B cell (primary cell): ENCODE measurements at places on chromosomes 4 and X. TPM values are rescaled to one million over a fixed set of nuclear protein-coding genes. Genes with fewer than 3 reads are reported as not detected.
A peak's percentile ranks its signal among the peaks of the same experiment; 100 is the strongest.

POU4F2 gene
- not detected in 2 replicates for total RNA-seq

- no peaks in the 10 kb centered on the region for H3K36me3 ChIP-seq
- no peaks in the 10 kb centered on the region for H3K4me1 ChIP-seq
- no peak overlapping the region for H3K4me3 ChIP-seq
- DNase-seq, result no peak
Measured at GRCh38 chr4:5996641-5997040, 21.6 kb downstream of the C4orf50 start.

- H3K4me3 ChIP-seq, result no peak overlapping the region
- H3K36me3 ChIP-seq, result no peaks in the 10 kb centered on the region
- H3K27me3 ChIP-seq, result no peaks in the 10 kb centered on the region
- DNase-seq, result no peak
Measured at GRCh38 chr4:18733961-18734360, 712.4 kb upstream of the LCORL start.

DNA sequence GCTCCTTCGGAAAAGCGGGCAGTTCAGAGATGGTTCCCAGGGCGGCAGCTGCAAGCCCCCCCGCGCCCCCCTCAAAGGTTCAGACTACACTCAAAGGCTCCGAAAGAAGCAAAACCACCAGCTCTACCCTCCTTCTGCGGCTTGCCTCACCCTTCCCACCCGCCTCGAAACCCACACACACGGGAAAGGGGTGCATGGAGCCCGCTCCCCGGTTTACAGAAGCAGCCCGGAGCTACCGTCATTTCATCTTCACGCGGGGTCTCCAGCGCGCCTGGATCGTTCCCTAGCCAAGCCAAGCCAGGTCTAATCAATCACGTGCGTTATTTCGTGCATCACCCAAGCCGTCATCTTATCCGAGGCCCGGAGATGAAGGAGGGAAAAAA lies 1.2 kb downstream of the NLGN4X start:
- DNase-seq, result no peak
- no peaks in the 10 kb centered on the region for H3K36me3 ChIP-seq
- H3K4me3 ChIP-seq, result no peak overlapping the region
- H3K4me1 ChIP-seq, result no peaks in the 10 kb centered on the region
- no peaks in the 10 kb centered on the region for H3K27me3 ChIP-seq
- no peak overlapping the region for H3K27ac ChIP-seq

SLC25A5 gene
- 142 and 145 TPM in 2 replicates for total RNA-seq

PGAM4 gene
- not detected in 2 replicates for total RNA-seq

BEND4 gene
- 18.6 and 20.4 TPM in 2 replicates for total RNA-seq

- no peaks in the 10 kb centered on the region for H3K4me1 ChIP-seq
- no peaks in the 10 kb centered on the region for H3K36me3 ChIP-seq
- no peak overlapping the region for H3K27ac ChIP-seq
- peak; percentile 65 for DNase-seq
- no peak overlapping the region for H3K4me3 ChIP-seq
- H3K27me3 ChIP-seq, result no peaks in the 10 kb centered on the region
Measured at GRCh38 chr4:17817027-17817426, 6.2 kb downstream of the NCAPG start.

PDE6B gene
- 15.1 and 20.0 TPM in 2 replicates for total RNA-seq

DNA sequence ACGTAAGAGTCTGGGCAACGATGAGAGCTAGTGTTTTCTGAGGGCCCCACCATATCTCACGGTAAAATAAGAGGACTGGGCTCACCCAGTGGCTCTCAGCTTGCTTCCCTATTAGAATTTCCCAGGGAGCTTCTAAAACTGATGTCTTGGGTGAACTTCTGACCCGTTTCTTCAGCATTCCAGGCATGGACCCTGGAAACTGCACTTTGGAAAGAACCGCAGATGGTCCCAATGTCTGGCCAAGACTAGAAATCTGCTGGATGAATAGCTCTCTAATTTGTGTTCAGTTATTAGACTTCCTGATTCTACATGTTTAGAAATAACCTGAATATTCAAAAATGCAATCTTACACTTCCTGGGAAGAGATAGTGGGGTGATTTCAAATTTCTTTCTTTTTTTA lies 127.8 kb downstream of the ANOS1 start:
- no peak overlapping the region for H3K27ac ChIP-seq
- no peak for DNase-seq
- no peaks in the 10 kb centered on the region for H3K4me1 ChIP-seq
- no peaks in the 10 kb centered on the region for H3K27me3 ChIP-seq
- no peak overlapping the region for H3K4me3 ChIP-seq

DNA sequence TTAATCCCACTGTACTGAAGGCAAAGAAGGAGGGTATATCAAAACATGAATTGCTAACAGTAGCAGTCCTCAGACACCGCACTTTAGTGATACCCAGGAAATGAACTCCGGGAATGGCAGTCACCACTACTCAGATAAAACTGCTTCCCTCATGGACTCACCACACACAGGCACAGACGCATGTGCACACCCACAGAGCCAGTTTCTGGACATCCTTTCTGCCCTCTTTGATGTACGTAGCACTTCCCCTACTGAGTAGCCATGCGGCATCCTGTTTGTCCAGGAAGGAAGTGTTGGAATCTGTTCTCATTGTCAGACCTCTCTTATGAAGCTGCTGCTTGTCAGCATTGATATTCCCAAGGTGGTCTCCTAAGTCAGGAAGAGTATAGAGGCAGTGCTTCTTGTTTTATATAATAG lies 95.7 kb downstream of the DCLK2 start:
- no peak for DNase-seq
- no peaks in the 10 kb centered on the region for H3K4me1 ChIP-seq
- H3K27me3 ChIP-seq, result no peaks in the 10 kb centered on the region
- H3K4me3 ChIP-seq, result no peak overlapping the region

IL9R gene
- 8.7 and 10.3 TPM in 2 replicates for total RNA-seq

DNA sequence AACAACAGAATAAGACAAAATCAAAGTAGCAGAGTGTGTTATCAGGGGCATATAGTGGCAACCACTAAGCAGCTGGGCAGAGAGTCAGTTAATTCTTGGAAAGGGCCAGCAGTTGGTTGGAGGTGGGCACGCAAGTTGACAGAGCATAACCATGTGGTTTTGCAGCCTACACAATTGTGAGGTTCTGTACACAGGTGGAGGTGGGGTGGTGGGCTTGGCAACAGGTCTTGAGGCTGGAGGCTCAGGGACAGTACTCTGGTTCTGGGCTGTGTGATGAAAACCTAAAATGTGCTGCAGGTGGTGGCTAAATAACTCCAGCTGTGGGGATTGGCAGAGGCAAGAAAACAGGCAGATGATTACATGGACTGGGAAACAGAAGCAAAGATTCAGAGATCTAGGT lies 1112.7 kb downstream of the PDHA2 start:
- H3K36me3 ChIP-seq, result no peaks in the 10 kb centered on the region
- H3K27me3 ChIP-seq, result no peaks in the 10 kb centered on the region
- H3K4me1 ChIP-seq, result no peaks in the 10 kb centered on the region

GRCh38 chrX:20159797-20160385 lies 18.3 kb upstream of the EIF1AX start:
- no peaks in the 10 kb centered on the region for H3K4me1 ChIP-seq
- no peak overlapping the region for H3K4me3 ChIP-seq
- no peaks in the 10 kb centered on the region for H3K27me3 ChIP-seq
- peaks cover 3% of the 10 kb centered on the region for H3K36me3 ChIP-seq
- H3K27ac ChIP-seq, result no peak overlapping the region
- no peak for DNase-seq

- H3K27me3 ChIP-seq, result no peaks in the 10 kb centered on the region
- no peak overlapping the region for H3K27ac ChIP-seq
- H3K4me3 ChIP-seq, result no peak overlapping the region
- DNase-seq, result no peak
- H3K36me3 ChIP-seq, result no peaks in the 10 kb centered on the region
- H3K4me1 ChIP-seq, result no peaks in the 10 kb centered on the region
Measured at GRCh38 chr4:59195839-59196238, 2004.3 kb upstream of the ADGRL3 start.

GRCh38 chr4:137661693-137662092 lies 129.4 kb upstream of the PCDH18 start:
- no peak overlapping the region for H3K27ac ChIP-seq
- no peaks in the 10 kb centered on the region for H3K4me1 ChIP-seq
- H3K36me3 ChIP-seq, result no peaks in the 10 kb centered on the region
- H3K4me3 ChIP-seq, result no peak overlapping the region

DNA sequence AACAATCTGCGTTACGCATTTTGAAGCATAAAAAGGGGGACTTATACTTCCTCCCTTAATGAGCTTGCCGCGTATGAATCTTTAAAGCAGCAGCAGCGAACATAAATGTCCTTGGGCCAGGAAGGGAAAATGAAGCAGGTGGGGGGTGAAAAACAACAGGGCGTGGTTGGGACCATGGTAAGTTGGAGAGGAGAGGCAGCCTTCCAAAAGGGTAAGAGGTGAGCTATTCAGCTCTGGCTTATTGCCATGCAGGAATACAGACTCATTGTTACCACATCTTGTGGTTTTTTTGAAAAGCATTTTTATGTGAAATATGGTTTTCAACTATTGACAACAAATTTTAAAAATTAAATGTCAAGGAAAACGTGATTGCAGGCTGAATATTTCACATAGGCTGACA lies 710.7 kb upstream of the FAM241A start:
- no peaks in the 10 kb centered on the region for H3K4me1 ChIP-seq
- H3K27ac ChIP-seq, result no peak overlapping the region
- no peak for DNase-seq
- H3K36me3 ChIP-seq, result no peaks in the 10 kb centered on the region
- no peaks in the 10 kb centered on the region for H3K27me3 ChIP-seq

BRS3 gene
- total RNA-seq, result not detected in 2 replicates

DNA sequence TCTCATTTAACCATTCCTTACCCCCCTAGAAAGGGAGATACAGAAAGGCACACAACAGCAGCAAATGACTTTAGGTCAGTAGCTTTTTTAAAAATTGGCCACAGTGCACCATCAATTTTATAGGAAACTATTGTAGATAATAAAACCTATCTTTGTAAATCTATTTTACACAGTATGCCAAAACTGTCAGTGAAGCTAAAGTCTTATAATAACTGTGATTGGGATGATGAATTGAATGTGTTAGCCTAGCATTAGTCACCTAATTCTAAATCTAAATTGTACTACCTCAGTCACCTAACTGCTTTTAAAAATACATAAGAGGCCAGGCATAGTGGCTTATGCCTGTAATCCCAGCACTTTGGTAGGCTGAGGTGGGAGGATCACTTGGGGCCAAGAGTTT lies 44.2 kb downstream of the SH3RF1 start:
- no peak for DNase-seq
- no peaks in the 10 kb centered on the region for H3K27me3 ChIP-seq
- no peaks in the 10 kb centered on the region for H3K4me1 ChIP-seq
- no peaks in the 10 kb centered on the region for H3K36me3 ChIP-seq
- no peak overlapping the region for H3K27ac ChIP-seq

CXorf49 gene
- not detected in 2 replicates for total RNA-seq

DNA sequence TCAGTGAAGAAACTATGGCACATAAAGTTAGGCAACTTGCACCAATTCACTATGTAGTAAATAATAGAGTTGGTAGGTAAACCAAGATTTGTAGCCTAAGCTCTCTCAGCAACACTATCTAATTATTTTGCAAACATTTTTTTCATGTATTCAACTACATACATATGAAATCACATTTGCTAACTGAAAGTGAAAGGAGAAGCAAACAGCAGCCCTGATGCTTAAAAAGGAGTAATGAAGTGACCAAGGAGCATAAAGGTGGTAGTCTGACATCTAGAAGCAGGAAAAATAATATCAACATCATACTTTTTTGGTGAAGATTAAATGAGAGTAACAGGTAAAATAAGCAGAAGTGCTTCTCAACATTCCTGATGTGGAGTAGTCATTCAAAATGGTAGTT lies 603.7 kb downstream of the GRXCR1 start:
- no peaks in the 10 kb centered on the region for H3K27me3 ChIP-seq
- no peaks in the 10 kb centered on the region for H3K36me3 ChIP-seq
- DNase-seq, result peak; percentile 6

DNA sequence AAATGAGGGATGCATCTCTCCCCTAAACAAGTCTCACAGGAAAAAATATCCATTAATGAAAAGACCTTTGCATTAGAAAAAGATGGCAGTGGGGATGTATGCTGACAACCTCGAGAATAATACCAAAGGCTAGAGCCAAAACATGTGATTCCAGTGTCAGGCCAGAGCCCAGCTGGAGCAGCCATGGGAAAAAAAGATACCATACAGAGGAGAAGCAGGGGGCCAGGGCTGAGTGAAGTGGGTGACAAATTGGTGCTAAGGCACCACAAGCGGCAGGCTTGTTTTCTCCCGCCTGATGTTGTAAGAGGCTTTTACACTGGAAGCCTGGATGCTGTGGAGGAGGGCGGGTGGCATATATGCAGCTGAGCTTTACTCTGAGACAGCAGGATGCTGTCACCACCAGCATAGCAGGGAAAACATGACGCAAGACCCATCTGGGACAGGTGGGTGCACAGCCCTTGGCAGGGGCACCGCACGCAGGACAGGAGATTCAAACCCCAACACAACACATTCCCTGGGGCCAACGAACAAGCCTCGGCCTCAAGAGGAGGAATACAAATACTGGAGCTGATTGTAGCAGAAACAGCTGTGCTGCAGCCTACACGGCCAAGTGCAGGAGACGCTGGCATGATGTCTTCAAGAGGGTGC lies 91.9 kb downstream of the TSPAN5 start:
- H3K4me3 ChIP-seq, result no peak overlapping the region
- no peaks in the 10 kb centered on the region for H3K27me3 ChIP-seq
- no peak overlapping the region for H3K27ac ChIP-seq
- H3K36me3 ChIP-seq, result no peaks in the 10 kb centered on the region
- H3K4me1 ChIP-seq, result no peaks in the 10 kb centered on the region

DNA sequence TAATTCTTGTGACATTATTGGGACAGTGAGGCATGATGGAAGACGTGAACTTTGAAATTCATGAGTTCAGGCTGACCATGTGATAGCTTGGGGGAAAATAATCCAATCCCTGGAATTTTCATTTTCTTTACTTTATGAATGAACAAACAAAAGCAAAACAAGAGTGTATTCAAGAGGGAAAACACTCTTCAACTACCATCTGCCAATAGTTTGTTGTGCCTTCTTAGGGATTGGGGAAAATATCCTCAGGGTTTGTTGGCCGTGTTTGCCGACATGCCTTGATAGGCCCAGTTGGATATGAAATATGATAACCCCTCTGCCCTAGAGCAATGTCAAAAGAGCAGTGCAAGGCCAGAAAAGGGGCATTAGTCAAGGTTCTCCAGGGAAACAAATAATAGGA lies 80.8 kb upstream of the CLNK start:
- H3K4me1 ChIP-seq, result no peaks in the 10 kb centered on the region
- H3K36me3 ChIP-seq, result no peaks in the 10 kb centered on the region
- H3K27ac ChIP-seq, result no peak overlapping the region
- H3K27me3 ChIP-seq, result no peaks in the 10 kb centered on the region
- H3K4me3 ChIP-seq, result no peak overlapping the region

COL25A1 gene
- not detected in 2 replicates for total RNA-seq

- H3K27me3 ChIP-seq, result no peaks in the 10 kb centered on the region
- DNase-seq, result no peak
- no peaks in the 10 kb centered on the region for H3K36me3 ChIP-seq
- no peak overlapping the region for H3K27ac ChIP-seq
- no peaks in the 10 kb centered on the region for H3K4me1 ChIP-seq
Measured at GRCh38 chrX:3362956-3363355, 16.5 kb upstream of the MXRA5 start.

- no peaks in the 10 kb centered on the region for H3K36me3 ChIP-seq
- H3K4me3 ChIP-seq, result no peak overlapping the region
- H3K27me3 ChIP-seq, result peaks cover 8% of the 10 kb centered on the region
- no peak overlapping the region for H3K27ac ChIP-seq
- DNase-seq, result no peak
Measured at GRCh38 chrX:69128588-69128987, 36.7 kb downstream of the PJA1 start.

AFF2 gene
- total RNA-seq, result 12.0 and 12.9 TPM in 2 replicates
